NT2/D1 (cell line): ENCODE measurements at places on chromosomes 5 and 9.

- no peak for DNase-seq
These were observed 352.6 kb upstream of the PANK3 start for GRCh38 chr5:168931638-168932345.

GRCh38 chr5:140202078-140202477 lies 27.1 kb downstream of the CYSTM1 start:
- no peak for DNase-seq

DNA sequence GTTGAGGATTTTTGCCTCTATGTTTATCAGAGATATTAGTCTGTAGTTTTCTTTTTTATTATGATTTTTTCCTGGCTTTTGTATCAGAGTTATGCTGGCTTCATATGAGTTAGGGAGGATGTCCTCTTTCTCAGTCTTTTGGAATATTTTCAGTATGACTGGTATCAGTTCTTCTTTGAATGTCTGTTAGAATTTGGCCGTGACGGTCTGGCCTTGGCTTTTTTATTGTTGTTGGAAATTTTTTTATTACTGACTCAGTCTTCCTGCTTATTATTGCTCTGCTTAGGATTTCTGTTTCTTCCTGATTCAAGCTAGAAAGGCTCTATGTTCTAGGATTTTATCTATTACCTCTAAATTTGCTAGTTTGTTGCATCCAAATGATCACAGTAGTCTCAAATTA lies 421.9 kb downstream of the CDH10 start:
- DNase-seq: no peak

GRCh38 chr5:72134226-72134899 lies 27.1 kb downstream of the MAP1B start:
- DNase-seq: no peak
